ENCODE measurements at places on chromosomes 2 and 18. TPM values are rescaled to one million over a fixed set of nuclear protein-coding genes. Genes with fewer than 3 reads are reported as not detected.

Gene IGFBP5
- 628 TPM for total RNA-seq

Gene ERICH2
- 0.92 TPM for total RNA-seq

Gene MYCN
- total RNA-seq, result 0.52 TPM

Gene TMEM247
- not detected for total RNA-seq

Gene CYTIP
- 11.5 TPM for total RNA-seq

Gene VWC2L
- not detected for total RNA-seq

Gene DSG4
- 0.26 TPM for total RNA-seq

Gene CDK15
- total RNA-seq, result 1.4 TPM

Gene ACMSD
- not detected for total RNA-seq

Gene GNLY
- 6.5 TPM for total RNA-seq

Gene ARHGAP25
- 3.1 TPM for total RNA-seq

Gene CAPN14
- total RNA-seq, result 0.14 TPM

Gene LAMA1
- 2.7 TPM for total RNA-seq

Gene TMEM198
- total RNA-seq, result 2.7 TPM

Gene HRH4
- total RNA-seq, result 0.28 TPM

Gene GPAT2
- 3.3 TPM for total RNA-seq

Gene FSIP2
- total RNA-seq, result 8.3 TPM

Gene NXPH2
- not detected for total RNA-seq

Gene ELOA2
- not detected for total RNA-seq

Gene CD207
- not detected for total RNA-seq

Gene KANSL1L
- total RNA-seq, result 7.7 TPM

Gene ARHGEF33
- total RNA-seq, result 0.29 TPM

Gene CRYGD
- total RNA-seq, result not detected

Gene RUFY4
- total RNA-seq, result not detected

Gene LHCGR
- not detected for total RNA-seq

Gene CCDC68
- 71.4 TPM for total RNA-seq

Gene LAMA3
- 29.0 TPM for total RNA-seq

Gene ALKAL2
- total RNA-seq, result 3.0 TPM

Gene CYRIA
- total RNA-seq, result 2.2 TPM

Gene UGT1A4
- total RNA-seq, result 7.0 TPM

Gene CCDC102B
- 3.0 TPM for total RNA-seq

Gene B3GNT2
- 44.6 TPM for total RNA-seq

Gene ZNF521
- 11.6 TPM for total RNA-seq

Gene MREG
- 5.7 TPM for total RNA-seq

Gene ORMDL1
- total RNA-seq, result 47.2 TPM

Gene LGALSL
- 30.7 TPM for total RNA-seq

Gene FAP
- 0.20 TPM for total RNA-seq

Gene PLCD4
- total RNA-seq, result 2.2 TPM

Gene GPBAR1
- 3.3 TPM for total RNA-seq

Gene MAP2
- total RNA-seq, result 8.4 TPM
